GM18507 (cell line): ENCODE measurements at places on chromosomes 1 and 21.

DNA sequence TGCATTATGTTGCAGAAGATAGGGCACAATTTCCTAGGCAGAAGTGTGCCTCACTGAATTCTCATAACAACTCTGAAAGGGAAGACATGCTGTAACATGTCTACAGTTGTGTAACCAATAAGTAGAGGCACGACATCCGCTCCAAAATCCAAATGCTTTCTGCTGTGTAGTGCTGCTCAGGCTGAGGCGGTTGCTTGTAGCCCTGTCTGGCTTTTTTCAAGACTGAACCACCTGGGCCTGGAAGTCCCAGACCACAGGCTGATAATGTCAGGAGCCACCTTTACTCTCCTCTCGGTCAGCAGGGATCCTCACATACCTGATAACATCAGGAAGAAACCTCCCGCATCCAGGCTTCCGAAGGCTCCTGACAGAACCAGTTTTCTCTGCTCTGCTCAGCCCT is 10.9 kb downstream of the AKNAD1 start:
- no peak for DNase-seq

DNA sequence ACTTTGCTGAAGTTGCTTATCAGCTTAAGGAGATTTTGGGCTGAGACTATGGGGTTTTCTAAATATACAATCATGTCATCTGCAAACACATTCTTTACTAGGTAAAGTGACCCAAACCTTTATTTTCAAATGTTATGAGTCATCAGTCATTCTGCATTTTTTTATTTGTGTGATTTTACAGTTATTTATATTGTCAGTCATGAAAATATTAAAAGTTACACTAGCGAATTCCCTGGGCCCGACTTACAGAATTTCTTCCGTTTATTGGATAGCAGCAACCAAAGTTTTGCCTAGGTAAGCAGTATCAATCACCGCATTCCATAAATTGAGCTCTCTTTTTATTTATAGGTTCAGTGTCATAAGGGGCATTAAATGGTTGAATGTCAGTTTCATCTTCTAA is 13.8 kb downstream of the OR2M5 start:
- no peak for DNase-seq

GRCh38 chr1:21174230-21174629 is 2.5 kb downstream of the EIF4G3 start:
- DNase-seq: no peak

- DNase-seq: no peak
Observed at GRCh38 chr1:86621286-86621685, 74.4 kb downstream of the CLCA4 start.

DNA sequence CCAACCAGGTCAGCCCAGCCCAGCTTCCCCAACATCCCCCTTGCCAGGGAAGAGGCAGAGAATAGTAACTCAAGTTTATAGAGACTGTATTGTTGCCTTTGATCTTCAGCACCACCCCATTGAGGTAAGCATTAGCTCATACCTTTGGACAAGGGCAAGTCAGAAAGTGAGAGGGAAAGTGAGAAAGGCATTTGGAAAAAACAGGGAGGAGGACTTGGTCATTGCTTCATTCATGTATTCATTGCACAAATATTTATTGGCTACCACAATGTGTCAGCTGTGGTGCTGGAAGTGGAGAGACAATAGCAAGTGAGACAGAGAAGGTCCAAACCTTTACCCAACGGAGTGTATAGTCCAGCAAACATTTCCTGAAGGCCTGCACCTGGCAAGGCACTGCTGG is 561.2 kb downstream of the KIF26B start:
- DNase-seq: no peak

- DNase-seq: no peak
Observed at GRCh38 chr1:175422156-175422555, 229.6 kb upstream of the KIAA0040 start.

DNA sequence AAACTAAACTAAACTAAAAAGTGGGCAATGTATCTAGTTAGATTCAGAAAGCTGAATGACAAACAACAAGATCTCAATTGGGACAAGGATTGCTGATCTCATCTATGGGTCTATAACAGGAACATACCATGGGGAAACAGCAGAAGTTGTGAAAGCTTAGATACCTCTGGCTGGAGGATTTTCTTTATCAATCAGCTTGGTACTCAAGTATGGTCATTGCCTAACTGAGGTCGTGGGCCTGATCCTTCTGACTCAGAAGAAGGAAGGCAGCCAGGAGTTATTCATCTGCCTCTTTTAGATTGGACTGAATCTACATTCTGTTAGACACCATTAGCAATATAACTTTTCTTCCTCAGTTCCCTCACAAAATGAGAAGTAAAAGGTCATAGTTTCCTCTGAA is 39.7 kb downstream of the DNTTIP2 start:
- no peak for DNase-seq

DNA sequence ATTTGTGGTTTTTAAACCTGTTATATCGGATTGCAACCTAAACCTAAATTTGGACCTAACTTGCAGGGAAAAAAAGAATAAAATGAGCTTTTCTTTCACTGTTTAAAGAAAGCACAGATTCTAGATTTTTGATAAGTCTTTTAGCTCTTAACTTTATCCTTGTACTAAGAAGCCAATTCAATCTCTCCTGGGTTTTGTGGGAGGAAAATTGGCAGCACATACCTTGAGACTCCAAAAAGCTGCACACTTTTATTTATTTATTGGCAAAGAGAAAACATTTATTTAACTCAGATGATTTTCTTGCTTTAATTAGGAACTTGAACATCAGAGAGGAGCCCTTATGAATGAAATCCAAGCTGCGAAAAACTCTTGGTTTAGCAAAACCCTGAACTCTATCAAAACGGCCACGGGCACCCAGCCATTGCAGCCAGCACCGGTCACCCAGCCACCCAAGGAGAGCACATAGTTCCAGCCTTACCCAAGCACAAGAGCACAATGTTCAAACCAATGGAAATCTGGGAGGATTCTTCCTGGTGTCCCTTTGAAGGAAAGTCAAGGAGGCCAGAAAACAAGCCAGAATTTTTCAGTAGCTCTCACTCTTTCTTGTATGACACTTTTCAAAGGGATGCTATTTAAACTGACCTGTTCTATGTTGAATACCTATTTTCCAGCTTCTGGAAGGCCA is 10.1 kb upstream of the CACYBP start:
- no peak for DNase-seq

GRCh38 chr1:78490861-78491450 is at the start of gene PTGFR:
PTGFR (plus strand) TSS chr1:78490974; CDS start chr1:78492744, 1,770 bp downstream.
- no peak for DNase-seq

DNA sequence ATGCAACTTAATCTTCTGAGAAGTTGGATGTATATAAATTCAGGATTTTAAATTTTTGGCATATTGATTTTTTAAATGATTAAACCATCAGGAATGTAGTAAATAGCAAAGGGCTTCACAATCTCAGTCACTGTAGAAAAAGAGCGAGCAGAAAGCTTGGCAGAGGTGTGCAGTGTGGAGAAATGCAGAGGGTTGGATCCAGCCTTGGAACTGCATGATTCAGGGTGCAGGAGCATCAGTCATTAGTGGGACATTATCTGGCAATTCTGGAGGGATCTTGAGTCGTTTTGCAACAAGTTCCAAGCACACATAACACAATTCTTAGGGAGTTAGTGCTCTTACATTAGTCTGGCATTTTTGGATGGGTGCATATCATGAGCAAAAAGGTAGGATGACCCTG is 267.9 kb downstream of the PLA2G4A start:
- no peak for DNase-seq

DNA sequence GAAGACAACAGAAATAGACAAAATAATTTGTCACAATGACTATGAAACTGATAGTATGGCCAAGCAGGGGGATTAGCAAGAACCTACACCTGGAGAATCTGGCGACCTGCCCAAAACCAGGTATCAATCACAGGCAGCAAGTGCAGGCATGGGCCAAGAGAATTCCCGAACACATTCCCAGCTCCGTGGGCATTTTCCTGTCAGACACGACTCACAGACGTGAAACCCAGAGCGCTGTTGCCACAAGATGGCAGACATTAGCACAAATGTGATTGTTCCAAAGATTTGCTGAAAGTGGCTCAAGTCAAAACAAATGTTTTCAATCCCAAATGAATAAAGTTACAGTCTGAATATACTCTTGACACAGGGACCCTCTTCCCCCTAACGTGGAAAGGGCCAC is 36.8 kb downstream of the HLCS start:
- DNase-seq: no peak

GRCh38 chr1:208126108-208126507 is 118.1 kb downstream of the PLXNA2 start:
- no peak for DNase-seq

- DNase-seq: no peak
Observed at GRCh38 chr1:2046174-2046917, 3.9 kb upstream of the PRKCZ start.

DNA sequence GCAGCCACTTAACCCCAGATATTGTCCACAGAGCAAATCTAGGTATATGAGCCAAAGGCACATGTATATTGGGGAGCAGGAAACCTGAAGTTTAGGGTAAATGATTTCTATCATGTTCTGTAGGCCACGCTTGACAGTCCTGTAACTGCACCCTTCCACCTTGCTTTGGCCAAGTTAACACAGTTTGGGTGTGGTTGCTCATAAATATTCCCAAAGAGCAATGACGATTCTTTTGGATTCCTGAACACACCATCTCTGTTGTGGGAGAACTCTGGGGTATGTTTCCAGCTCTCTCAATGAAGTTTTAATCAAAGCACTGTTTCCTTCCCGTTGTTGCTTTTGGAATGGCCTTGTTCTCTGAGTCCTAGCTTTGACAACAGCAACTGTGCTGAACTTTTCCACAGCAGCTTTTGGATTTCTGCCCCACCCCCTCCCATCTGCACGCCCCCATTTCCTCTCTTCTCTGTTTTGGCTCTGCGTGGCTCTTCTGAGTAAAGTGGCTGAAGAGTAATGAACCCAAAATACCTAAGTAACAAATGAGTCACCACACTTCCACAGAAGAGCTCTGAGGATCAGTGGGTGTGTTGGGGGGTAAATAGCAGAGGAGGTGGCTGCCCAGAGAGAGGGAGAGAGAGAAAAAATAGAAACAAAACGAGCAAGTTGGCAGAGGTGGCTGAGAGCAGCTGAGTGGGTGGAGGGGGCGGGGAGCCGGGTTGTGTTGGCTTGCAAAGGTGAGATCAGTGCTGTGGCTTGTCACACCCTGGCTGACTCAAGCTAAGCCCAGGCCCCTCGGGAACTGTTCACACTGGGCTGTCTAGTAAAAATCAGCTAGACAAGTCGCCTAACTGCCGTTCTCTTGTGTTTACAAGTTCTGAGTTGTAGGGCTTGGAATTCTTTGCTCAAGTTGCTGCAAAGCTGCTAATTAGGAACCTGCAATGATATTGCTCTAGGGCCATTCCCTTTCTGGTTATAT is 26.9 kb upstream of the RAP1A start:
- peak; percentile 70 for DNase-seq

- DNase-seq: no peak
Observed at GRCh38 chr1:168509210-168509609, 34.6 kb downstream of the XCL2 start.

GRCh38 chr1:204763773-204764427 is 78.4 kb upstream of the LRRN2 start:
- peak; percentile 63 for DNase-seq

DNA sequence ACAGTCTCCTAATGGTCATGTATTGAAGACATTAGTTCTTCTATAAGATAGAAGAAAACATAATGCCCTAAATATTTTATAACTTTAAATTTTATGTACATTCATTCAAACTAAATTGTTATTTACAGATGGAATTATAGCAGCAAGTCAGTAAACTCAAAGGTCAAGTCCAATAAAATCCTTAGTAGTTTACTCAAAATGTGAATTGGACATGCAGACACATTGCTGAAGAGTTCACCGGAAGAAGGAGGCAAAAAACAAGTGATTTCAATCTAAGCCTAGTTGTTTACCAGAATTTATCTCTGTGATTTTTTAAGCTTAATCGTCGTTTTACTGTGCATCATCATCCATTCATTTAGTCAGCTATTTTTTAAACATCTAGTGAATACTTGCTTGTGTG is 149.7 kb downstream of the GREM2 start:
- DNase-seq: no peak

GRCh38 chr1:206658264-206658980 is 23.1 kb downstream of the DYRK3 start:
- peak; percentile 60 for DNase-seq

DNA sequence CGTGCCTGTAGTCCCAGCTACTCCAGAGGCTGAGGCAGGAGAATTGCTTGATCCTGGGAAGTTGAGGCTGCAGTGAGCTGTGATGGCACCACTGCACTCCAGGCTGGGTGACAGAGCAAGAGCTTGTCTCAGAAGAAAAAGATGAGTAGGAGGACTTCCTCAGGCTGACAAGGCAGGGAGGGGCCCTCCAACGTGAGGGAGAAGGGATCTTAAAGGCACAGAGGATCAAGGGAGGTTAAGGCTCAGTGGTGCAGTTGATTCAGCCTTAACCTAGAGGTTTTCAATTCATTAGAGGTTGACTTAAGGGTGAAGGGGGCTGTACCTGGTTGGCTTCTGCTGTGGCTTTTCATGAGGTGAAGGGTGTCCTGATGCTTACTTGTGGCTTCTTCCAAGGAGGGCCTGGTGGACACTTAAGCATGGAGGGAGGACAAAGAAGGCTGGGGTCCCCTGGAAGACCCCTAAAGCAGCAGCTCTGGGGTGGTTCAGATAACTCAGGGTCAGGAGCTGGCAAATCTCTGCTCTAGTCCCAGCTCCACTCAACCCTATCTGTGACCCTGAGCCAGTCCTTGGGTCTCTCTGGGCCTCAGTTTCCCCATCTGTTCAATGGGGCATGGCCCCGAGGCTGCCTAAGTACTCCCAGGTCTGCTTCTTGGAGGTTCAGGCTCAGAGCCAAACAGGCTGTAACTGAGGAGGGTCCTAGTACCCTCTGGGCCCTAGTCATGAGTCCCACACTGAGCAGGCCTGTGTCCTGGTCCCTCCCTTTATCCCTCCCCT is 6.3 kb downstream of the EXTL1 start:
- DNase-seq: no peak

GRCh38 chr1:223849352-223850254 is 3.9 kb upstream of the TP53BP2 start:
- DNase-seq: no peak

GRCh38 chr1:227996187-227996950 is 10.4 kb upstream of the WNT3A start:
- DNase-seq: no peak

- no peak for DNase-seq
Observed at GRCh38 chr1:29504196-29504595, 267.9 kb downstream of the PTPRU start.

DNA sequence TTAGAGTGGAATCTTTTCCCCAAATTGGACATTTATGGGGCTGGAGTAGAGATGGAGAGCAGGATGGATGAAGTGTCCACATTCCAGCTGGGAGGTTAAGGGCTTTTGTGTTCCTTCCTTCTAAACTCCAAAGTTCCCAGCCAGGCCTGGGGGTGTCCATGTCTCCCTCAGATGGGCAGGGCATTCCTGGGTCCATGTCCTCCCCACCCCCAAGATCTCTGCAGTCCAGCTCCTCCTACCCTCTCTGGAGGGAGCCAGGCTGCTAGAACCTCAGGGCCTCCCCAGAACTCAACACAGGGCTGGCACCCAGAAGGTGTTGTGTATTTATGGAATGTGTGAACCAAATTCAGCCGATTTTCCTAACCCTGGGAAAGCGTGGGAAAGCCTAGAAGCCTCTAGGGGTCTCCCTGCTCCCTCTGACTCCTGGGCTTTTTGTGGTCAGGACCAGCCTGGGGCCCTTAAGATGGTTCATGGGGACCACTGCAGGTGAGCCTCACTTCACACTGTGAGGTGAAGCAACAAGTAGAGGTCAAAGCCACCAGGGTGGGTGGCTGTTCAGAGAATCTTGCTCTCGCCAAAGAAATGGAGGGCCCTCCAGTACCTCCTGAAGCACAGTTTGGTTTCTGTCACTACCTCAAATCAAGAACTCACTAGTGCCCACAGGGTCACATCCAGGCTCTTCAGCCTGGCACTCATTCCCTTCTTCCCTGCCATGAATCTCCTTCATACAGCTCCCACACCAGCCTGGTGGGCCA is 54.8 kb downstream of the GLIS1 start:
- no peak for DNase-seq
